ENCODE measurements at places on chromosomes 2 and 18.

- no peak for DNase-seq
Observed at GRCh38 chr2:65511306-65511705, 78.9 kb upstream of the SPRED2 start.

DNA sequence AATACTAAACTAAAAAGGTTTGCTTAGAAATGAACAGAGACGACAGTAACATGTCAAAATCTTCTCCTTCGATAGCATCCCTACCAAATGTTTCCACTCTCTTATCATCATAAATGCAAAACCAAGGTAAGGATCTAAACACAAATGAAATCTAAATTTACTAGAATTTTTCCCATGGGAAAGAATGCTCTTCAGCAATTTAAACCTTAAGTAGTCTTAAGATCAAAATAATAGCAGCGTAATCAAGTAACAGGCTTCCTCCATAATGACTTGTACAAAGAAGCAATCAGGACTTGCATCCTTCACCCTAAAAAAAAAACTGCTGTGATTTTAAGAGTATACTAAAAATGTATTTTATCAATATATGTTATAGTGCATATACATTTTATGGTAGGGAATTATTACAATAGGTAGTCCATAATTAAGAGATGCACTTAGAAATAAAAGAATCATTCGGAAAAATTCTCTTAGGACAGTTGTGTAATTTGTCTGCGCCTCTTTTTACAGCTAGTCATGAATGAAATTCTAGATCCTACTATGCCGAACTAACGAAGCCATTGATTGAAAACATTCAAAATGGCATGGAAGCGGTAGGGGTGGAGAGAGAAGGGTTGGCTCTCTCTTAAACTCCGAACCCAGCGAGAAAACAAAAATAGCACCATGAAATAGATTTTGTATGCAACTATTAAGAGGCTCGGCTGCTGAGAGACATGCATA, 1.3 kb downstream of the PGAP1 start:
- no peak for DNase-seq

DNA sequence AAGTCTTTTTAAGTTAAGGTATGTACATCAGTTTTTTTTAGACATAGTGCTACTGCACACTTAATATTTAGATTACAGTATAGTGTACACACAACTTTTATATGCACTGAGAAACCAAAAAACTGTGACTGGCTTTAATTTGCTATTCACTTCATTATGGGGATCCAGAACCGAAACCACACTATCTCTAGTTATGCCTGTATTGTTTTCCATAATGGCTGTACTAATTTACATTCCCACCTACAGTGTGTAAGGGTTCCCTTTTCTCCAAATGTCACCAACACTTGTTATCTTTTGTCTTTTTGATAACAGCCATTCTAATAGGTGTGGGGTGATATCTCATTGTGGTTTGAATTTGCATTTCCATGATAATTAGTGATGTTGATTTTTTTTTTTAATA, 213.4 kb upstream of the CCDC150 start:
- DNase-seq = no peak

DNA sequence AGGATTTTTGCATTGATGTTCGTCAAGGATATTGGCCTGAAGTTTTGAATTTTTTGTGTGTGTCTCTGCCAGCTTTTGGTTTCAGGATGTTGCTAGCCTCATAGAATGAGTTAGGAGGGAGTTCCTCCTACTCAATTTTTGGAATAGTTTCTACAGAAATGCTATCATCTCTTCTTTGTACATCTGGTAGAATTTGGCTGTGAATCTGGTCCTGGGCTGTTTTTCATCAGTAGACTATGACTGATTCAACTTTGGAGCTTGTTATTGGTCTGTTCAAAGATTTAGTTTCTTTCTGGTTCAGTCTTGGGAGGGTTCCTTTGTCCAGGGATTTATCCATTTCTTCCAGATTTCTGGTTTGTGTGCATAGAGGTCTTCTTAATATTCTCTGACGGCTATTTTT, 166.7 kb downstream of the ST6GAL2 start:
- DNase-seq = no peak

DNA sequence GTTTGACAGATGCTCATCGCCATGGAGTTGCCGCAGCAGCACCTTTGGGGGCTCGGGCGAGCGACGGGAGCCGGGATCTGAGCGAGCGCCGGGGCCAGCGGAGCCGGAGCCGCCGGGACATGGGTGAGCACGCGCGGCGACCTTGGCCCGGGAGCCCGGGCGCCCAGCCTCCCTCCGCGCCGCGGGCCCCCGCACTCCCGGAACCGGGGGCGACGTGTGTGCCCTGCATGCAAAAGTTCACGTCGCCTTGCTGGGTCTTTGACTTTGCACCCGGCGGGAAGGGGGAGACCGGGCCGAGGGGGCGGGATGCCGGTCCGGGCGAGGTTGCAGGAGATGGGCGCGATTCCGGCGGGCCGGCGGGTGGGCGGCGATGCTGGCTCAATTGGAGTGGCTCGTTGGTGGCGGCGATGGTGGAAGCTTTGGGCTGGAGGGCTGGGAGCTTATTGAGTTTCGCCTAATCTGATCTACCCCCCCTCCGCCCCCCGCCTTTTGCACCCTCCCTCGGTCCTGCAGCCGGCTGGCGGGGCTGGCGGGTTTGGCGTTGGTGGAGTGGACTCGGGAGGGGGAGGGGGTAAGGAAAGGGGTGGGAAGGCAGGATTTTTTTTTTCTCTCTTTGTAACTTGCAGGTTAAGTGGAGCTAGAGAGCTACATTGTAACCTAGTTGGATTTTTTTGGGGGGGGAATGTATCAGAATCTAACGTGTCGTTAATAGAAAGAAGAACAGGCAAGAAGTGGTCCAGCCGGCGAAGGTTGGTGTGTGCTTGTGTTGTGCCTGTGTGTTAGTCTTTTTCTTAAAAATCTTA, at the start of gene SETBP1:
TSS of gene SETBP1 (plus strand) at position 616 of the 803 bp plus-strand sequence. CDS start 20,459 bp downstream, outside the sequence.
- peak; percentile 62 for DNase-seq

- no peak for DNase-seq
Observed at GRCh38 chr18:63997606-63998005, 27.7 kb downstream of the SERPINB8 start.

- no peak for DNase-seq
Observed at GRCh38 chr2:101956465-101957438, 35.0 kb upstream of the IL1R2 start.

Measured in mucosa of gallbladder (tissue), 1 donor.